ENCODE measurements at places on chromosomes 4 and X.
A peak's percentile ranks its signal among the peaks of the same experiment; 100 is the strongest.

- H3K4me3 ChIP-seq = no peak overlapping the region
- H3K36me3 ChIP-seq = no peaks in the 10 kb centered on the region
- H3K27me3 ChIP-seq = no peaks in the 10 kb centered on the region
- H3K27ac ChIP-seq = no peak overlapping the region
These were observed 33.7 kb downstream of the SH3RF1 start for GRCh38 chr4:169236873-169237626.

- H3K4me3 ChIP-seq = no peak overlapping the region
- no peak for DNase-seq
- peak overlapping the region; percentile 44 for H3K27ac ChIP-seq
- no peaks in the 10 kb centered on the region for H3K27me3 ChIP-seq
- peaks cover 9% of the 10 kb centered on the region for H3K4me1 ChIP-seq
- H3K36me3 ChIP-seq = no peaks in the 10 kb centered on the region
These were observed 7.1 kb downstream of the IGFBP7 start for GRCh38 chr4:57103051-57103450.

- no peaks in the 10 kb centered on the region for H3K27me3 ChIP-seq
- H3K4me1 ChIP-seq = no peaks in the 10 kb centered on the region
- H3K27ac ChIP-seq = no peak overlapping the region
- DNase-seq = no peak
These were observed 150.1 kb upstream of the NUDT10 start for GRCh38 chrX:51182545-51182944.

DNA sequence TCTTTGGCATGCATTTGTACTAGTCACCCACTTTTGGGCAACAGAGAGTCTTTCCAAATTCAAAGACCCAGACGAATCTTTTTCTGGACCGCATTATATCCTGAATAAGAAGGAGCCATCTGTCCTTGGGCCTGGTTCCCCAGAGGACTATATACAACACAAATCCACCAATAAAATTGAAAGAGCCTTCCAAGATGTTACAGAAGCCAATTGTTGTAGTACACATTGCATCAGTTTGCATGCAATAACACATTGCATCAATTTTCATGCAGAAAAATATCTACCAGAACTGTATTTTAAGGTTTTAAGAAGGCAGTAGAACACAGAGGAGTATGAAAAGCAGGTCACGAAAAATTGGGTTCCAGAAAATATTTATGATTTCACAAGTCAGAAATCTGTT is 203.2 kb downstream of the HTR2C start:
- no peaks in the 10 kb centered on the region for H3K36me3 ChIP-seq
- no peak overlapping the region for H3K4me3 ChIP-seq
- no peaks in the 10 kb centered on the region for H3K4me1 ChIP-seq
- H3K27me3 ChIP-seq = no peaks in the 10 kb centered on the region
- H3K27ac ChIP-seq = no peak overlapping the region

GRCh38 chr4:55503169-55503568 is 43.5 kb downstream of the CLOCK start:
- no peaks in the 10 kb centered on the region for H3K4me1 ChIP-seq
- no peak overlapping the region for H3K27ac ChIP-seq
- H3K4me3 ChIP-seq = no peak overlapping the region
- H3K27me3 ChIP-seq = no peaks in the 10 kb centered on the region

GRCh38 chr4:184163813-184164212 is 53.9 kb downstream of the ENPP6 start:
- H3K27ac ChIP-seq = no peak overlapping the region
- no peaks in the 10 kb centered on the region for H3K27me3 ChIP-seq
- H3K36me3 ChIP-seq = no peaks in the 10 kb centered on the region
- H3K4me3 ChIP-seq = no peak overlapping the region
- DNase-seq = peak; percentile 64

- peak overlapping the region; percentile 95 for H3K4me3 ChIP-seq
- H3K27ac ChIP-seq = peak overlapping the region; percentile 92
- no peaks in the 10 kb centered on the region for H3K36me3 ChIP-seq
These were observed 394 bp downstream of the MED14 start for GRCh38 chrX:40734971-40735324.

- H3K27ac ChIP-seq = no peak overlapping the region
- DNase-seq = no peak
- H3K36me3 ChIP-seq = no peaks in the 10 kb centered on the region
- no peak overlapping the region for H3K4me3 ChIP-seq
- no peaks in the 10 kb centered on the region for H3K27me3 ChIP-seq
These were observed 95.9 kb upstream of the STX18 start for GRCh38 chr4:4637710-4638109.

DNA sequence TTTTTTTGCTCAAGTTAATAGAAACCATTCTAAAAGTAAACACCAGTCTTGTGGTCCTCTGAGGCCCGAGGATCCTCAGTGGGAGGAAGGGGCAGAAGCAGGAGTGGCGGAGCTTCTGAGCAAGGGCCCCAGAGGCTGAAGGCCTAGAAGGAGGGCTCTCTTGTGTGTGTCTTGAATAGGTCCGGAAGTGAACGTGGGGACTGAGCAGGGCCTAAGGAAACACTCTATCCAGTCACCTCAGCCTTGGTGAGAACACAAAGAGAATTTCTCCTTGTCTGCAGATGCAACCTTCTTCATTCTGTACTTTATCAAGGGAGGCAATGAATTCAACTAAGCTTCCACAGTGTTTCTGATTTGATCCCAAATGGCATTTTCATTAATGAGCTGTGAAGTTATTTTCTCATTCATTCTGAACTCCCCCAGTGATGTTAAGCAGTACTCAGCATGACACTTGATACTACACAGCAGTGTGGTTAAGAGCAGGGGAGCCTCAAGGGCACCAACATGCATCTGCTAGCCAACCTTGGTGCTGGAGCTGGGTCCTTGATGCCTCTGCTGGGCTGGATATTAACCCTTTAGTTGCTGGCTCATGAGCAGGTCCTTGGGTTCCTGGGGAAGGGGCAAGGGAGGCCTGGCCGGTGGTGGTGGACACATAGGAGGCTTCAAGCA is 64.7 kb downstream of the RBM47 start:
- no peak overlapping the region for H3K4me3 ChIP-seq
- H3K4me1 ChIP-seq = peaks cover 8% of the 10 kb centered on the region
- no peak for DNase-seq

DNA sequence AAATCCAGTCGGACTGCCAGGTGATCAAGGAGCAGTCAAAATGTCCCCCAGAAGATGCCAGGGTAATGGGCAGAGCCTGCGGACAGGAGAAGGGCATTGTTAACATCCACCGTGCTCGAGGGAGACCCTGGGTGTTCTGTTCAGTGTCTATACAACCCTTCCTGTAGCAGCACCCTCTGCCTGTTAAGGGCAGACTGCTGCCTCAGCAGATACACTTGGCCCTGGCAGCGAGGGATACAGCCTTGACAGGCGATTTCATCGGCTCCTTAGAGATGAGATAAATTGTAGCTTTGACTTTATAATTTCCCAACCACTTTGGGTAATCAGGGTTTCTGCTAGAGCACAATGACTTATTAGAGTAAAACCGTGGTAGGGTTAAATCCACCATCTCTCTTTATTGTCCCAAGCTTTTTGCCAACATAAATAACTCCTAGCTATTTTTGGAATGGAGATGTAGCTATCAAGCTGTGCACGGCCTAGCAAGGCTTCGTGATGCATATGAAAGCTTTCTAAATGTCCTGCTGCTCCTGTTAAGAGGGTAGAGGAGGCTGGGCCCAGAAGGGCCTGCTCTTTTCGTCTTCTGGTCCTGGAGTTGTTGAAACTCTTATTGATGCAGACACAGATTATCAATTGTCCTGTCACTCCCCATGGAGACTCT is 195.9 kb downstream of the CPEB2 start:
- H3K4me1 ChIP-seq = no peaks in the 10 kb centered on the region
- no peaks in the 10 kb centered on the region for H3K36me3 ChIP-seq
- H3K27ac ChIP-seq = no peak overlapping the region
- H3K27me3 ChIP-seq = no peaks in the 10 kb centered on the region
- H3K4me3 ChIP-seq = no peak overlapping the region

- no peaks in the 10 kb centered on the region for H3K27me3 ChIP-seq
- H3K4me1 ChIP-seq = no peaks in the 10 kb centered on the region
- no peak for DNase-seq
- H3K4me3 ChIP-seq = no peak overlapping the region
These were observed 154.9 kb upstream of the BMP3 start for GRCh38 chr4:80875642-80876041.

GRCh38 chr4:176217510-176217909 is 22.1 kb upstream of the SPATA4 start:
- no peaks in the 10 kb centered on the region for H3K27me3 ChIP-seq
- no peak overlapping the region for H3K27ac ChIP-seq
- H3K36me3 ChIP-seq = no peaks in the 10 kb centered on the region
- no peak for DNase-seq
- H3K4me1 ChIP-seq = no peaks in the 10 kb centered on the region
- no peak overlapping the region for H3K4me3 ChIP-seq

DNA sequence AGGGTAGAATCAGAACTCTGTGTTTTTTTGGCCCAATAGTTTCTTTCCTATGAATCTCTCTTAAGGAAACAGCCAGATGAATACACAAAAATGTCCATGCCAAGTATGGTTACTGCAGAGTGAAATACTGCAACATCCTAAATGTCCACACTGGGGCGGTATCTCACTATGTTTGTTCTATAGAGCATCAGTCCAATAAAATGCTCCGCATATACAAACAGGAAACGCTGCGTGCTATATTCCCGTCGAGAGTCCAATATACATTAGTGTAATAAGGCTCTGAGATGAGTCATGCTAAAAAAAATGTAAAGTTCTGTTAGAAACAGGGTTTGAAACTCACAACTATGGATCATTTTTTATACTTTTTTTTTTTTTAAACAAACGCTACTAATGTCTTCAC is 72.9 kb upstream of the ENOX2 start:
- no peak for DNase-seq
- no peak overlapping the region for H3K4me3 ChIP-seq
- H3K27ac ChIP-seq = no peak overlapping the region
- H3K27me3 ChIP-seq = no peaks in the 10 kb centered on the region
- H3K36me3 ChIP-seq = no peaks in the 10 kb centered on the region
- H3K4me1 ChIP-seq = no peaks in the 10 kb centered on the region

DNA sequence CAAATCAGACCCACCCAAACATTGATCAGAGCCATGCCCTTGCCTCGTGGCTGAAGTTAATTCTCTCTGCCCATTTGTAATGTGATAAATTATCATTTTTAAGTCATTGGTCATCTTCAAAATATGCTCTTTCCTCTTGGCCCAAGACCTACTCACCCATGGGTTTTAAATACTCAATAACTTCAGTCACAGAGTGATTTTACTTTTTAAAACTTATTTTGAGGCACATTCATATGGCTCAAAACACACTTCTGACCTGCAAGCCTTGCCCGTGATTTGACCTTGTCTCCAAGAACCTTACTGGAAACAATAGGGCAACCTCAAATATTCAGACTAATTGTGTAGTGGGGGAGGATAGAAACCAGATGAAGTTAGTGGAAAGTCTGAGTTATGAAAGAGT is 176.2 kb upstream of the LNX1 start:
- no peak overlapping the region for H3K27ac ChIP-seq
- no peaks in the 10 kb centered on the region for H3K4me1 ChIP-seq
- no peaks in the 10 kb centered on the region for H3K36me3 ChIP-seq
- DNase-seq = no peak

- no peaks in the 10 kb centered on the region for H3K27me3 ChIP-seq
- no peak for DNase-seq
- H3K27ac ChIP-seq = no peak overlapping the region
- H3K4me1 ChIP-seq = no peaks in the 10 kb centered on the region
- H3K4me3 ChIP-seq = no peak overlapping the region
These were observed 296.1 kb downstream of the EVC2 start for GRCh38 chr4:5412296-5412695.

DNA sequence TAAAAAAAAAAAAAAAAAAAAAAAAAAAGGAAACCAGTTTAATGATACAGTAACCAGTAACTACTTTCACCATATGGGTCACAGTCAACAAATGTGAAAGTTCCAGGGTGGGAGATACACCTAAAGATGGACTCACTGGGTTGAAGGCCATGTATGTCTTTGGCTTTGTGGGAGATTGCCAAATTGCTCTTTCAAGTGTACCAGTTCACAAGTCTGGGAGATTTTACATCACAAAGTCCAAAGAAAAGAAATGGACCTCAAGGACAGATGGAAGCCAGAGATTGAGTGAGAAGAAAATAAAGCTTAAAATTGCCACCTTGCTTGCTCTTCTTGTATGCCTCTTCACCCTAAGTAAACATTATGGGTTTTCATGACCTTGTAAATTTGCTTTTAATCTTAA is 65.3 kb downstream of the NHS start:
- no peaks in the 10 kb centered on the region for H3K4me1 ChIP-seq
- DNase-seq = no peak
- no peak overlapping the region for H3K27ac ChIP-seq
- no peak overlapping the region for H3K4me3 ChIP-seq
- peaks cover 5% of the 10 kb centered on the region for H3K27me3 ChIP-seq

GRCh38 chrX:47915886-47916493 is 79.3 kb downstream of the ZNF81 start:
- H3K27ac ChIP-seq = no peak overlapping the region
- no peak overlapping the region for H3K4me3 ChIP-seq
- no peaks in the 10 kb centered on the region for H3K27me3 ChIP-seq
- H3K4me1 ChIP-seq = no peaks in the 10 kb centered on the region

GRCh38 chrX:101931136-101931487 is 715 bp downstream of the ZMAT1 start:
- peak overlapping the region; percentile 60 for H3K4me3 ChIP-seq
- H3K4me1 ChIP-seq = peaks cover 3% of the 10 kb centered on the region
- H3K27ac ChIP-seq = peak overlapping the region; percentile 92
- DNase-seq = no peak
- no peaks in the 10 kb centered on the region for H3K36me3 ChIP-seq

DNA sequence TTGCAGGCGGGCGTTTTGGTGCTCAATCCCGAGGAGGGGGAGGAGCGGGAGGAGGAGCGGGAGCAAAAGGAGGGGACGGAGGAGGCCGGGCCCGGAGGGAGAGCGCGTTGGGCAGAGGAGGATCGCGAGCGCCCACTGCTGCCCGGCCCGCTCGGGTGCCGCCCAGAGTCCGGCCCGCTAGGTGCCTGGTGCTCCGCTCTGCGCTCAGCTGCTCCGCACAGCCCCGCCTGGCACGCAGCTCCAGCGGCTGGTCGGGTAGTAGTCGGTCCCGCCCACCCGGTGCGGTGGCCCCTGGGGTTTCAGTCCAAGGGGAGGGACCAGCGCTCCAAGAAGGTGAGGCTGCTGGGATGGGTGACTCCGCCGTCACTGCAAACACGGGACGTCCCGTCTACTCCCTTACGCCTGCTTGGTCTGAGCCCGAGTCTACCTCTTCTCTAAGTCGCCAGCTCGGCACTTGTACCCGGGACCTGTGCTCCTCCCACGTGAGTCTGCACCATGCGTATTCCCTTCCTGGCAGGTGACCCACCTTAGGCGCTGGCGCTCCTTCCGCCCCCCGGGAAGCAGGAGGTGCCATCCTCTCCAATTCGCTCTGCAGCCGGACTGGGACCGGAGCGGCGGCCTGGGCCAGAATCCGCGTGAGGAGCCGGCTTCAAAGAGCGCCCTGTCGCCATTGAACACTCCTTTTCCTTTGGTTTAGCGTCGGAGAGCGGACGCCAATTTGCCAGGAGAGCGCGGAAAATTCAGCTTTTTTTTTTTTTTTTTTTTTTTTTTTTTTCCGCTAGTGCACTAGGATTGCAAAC is 405 bp upstream of the HS3ST1 start:
- H3K27me3 ChIP-seq = no peaks in the 10 kb centered on the region
- no peaks in the 10 kb centered on the region for H3K4me1 ChIP-seq
- H3K4me3 ChIP-seq = peak overlapping the region; percentile 63
- H3K27ac ChIP-seq = peak overlapping the region; percentile 26
- DNase-seq = peak; percentile 42

GRCh38 chr4:147340111-147340510 is 140.8 kb upstream of the EDNRA start:
- no peak overlapping the region for H3K27ac ChIP-seq
- no peak overlapping the region for H3K4me3 ChIP-seq
- DNase-seq = no peak
- no peaks in the 10 kb centered on the region for H3K4me1 ChIP-seq
- H3K27me3 ChIP-seq = no peaks in the 10 kb centered on the region
- no peaks in the 10 kb centered on the region for H3K36me3 ChIP-seq
